ENCODE measurements at places on chromosomes 5 and 9.

DNA sequence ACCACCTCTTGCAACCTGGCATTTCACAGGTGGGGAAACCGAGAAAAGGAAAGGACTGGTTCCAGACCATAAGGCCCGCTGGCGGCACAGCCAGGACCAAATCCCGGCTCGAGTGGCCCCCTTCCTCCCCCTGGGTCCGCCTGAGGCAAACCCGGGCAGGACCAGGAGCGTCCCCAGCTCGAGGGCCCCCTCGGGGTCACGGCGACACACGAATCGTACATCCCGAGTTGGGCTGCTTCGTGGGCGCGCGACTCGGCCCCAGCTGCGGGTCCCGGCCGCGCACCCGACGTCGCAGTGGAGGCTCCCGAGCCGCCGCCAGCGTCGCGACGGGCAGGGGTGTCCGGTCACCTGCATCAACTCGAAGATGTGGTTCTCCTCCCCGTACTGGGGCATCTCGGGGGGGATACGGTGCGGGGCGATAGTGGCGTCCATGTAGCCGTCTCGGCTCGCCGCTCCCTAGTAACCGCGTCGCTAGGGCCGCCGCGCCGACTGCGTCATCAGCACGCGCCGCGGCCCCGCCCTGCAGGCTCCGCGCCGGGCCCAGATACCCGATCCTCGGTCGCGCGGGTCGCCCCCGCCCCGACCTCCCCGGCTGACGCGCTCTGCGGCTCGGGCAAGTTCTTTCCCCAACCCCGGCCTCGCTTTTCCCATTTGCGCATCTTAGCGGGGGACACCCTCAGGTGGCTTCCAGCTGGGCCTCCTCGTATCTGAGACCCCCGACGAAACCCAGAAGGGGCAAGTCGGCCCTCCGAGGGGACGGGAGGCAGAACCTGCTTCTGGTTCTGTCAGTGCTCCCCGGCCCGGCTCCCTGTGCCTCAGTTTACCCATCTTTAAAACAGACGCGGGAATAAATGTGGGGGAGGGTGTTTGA lies at the start of gene AK8:
AK8 (minus strand) TSS at position 461 of the 871 bp plus-strand sequence; CDS start at position 432, 29 bp downstream.
- peak; percentile 30 for DNase-seq

- peak; percentile 82 for DNase-seq
Measured at GRCh38 chr9:35690614-35691333, 1.0 kb upstream of the TPM2 start.

- DNase-seq: no peak
Measured at GRCh38 chr5:76920491-76920890, 32.4 kb upstream of the CRHBP start.

- DNase-seq: no peak
Measured at GRCh38 chr5:14286007-14286406, 142.9 kb downstream of the TRIO start.

- no peak for DNase-seq
Measured at GRCh38 chr5:131974622-131974955, 29.1 kb upstream of the MEIKIN start.

- no peak for DNase-seq
Measured at GRCh38 chr9:72813544-72813943, 139.3 kb downstream of the ALDH1A1 start.

GRCh38 chr5:40599676-40600075 lies 80.0 kb upstream of the PTGER4 start:
- no peak for DNase-seq

- no peak for DNase-seq
Measured at GRCh38 chr9:8651846-8652215, 852.3 kb upstream of the DMAC1 start.

DNA sequence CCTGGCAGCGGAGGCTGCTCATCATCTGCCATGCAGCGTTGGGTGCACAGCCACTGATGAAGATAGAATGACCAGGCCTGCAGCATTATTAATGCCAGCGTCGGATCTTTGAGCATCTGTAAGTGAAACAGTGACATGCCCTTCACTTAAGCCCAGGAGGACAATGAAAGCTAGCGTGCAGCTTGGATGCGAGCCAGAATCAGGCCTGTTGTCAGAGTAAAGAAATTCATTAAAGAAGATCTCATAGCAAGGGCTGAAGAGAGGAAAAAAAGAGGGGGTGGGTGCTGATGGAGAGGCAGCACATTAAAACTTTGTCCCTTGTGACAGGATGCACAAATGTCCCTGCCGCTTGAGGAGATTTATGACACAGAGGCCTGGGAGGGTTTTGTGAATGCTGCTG lies 186.1 kb upstream of the MAST4 start:
- DNase-seq: no peak

- DNase-seq: no peak
Measured at GRCh38 chr5:78473751-78474150, 113.3 kb downstream of the SCAMP1 start.

- DNase-seq: no peak
Measured at GRCh38 chr5:6359555-6360322, 18.6 kb downstream of the MED10 start.

Measured in fibroblast of skin of left biceps (primary cell).